Activated naive CD4-positive, alpha-beta T cell (primary cell): ENCODE measurements at places on chromosomes 6 and 20.

GRCh38 chr6:166156942-166157341, 10.7 kb downstream of the TBXT start:
- DNase-seq = no peak

GRCh38 chr6:99711925-99712324, 105.3 kb downstream of the PRDM13 start:
- DNase-seq = no peak

DNA sequence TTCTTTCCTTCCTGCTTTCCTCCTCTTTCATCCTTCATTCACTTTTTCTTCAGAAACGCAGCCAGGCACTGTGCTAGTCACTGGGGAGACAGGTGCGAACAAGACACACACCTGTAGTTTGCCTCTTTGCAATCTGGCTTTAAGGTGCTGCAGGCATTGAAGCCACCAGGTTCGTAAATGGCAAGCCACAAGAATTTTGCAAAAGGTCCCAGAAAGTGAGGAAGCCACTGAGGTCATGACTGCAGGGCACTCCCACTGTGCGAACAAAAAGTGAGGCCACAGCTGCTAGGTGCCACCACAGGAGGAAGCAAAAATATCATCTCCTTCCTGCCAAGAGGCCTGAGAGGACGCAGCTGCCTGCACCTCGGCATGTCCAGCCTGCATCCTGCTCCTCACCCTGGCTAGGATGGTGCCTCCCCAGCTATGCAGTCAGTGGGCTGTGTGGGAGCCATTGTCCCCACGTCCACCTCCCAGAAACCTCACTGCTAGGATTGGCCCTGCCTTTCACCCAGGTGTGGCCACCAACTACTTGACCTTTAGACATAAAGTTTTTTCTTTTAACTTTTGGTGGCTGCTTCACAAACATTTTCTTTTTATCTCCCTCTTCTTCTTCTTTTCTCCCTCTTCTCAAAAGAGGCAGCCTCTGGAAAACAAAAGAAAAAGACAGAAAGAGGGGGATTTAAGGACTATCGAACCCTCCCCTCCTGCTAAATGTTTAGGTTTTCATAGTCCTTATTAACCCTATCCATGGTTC, 230.8 kb downstream of the BCAS1 start:
- peak; percentile 24 for DNase-seq

DNA sequence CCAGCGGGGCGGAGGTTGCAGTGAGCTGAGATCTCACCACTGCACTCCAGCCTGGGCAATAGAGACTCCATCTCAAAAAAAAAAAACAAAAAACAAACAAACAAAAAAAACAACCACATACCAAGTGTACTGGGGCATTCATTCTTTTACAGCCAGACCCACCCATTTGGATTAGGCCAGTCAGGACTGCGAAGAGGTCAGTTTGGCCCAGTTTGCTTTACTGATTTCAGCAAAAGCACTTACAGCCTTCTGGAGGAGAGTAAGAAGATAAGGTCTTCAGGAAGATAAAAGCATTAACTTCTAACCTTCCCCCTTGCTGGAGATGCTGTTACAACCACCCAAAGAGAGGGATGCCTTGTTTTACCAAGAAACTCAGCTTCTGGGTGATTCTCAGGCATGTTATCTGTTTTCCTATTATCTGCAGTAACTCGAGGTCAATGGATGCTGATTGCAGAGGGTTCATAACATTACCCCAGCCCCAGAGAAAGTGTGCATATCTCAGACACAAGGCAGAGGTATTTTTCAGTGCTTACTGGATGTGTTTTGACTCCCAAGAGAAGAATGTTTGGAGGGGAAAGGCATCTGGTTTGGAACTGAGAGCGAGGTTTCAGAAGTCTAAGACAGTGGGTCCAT, 118.9 kb downstream of the RIN2 start:
- DNase-seq = no peak

GRCh38 chr6:162379757-162380409, 347.7 kb downstream of the PRKN start:
- no peak for DNase-seq

- DNase-seq = no peak
Measured at GRCh38 chr6:52454556-52454955, 34.4 kb downstream of the EFHC1 start.

DNA sequence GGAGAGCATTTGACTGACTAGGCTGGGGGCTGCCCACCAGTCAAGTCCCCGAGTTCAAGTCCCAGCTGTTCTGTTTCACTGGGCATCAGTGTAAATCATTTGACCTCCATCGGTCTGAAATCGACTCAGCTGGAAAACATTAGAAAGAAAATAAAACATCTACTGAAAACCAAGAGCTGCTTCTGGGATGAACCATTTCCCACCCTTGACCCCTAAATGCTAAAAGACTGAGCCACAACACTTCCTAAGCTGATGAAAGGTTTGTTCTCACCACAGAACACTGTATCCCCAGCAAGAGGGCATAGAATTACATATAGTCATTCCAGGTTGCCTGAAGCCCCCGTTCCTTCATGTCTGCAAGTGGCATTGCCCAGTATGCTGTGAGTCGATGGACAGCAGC, 237.0 kb upstream of the TAB2 start:
- DNase-seq = no peak

DNA sequence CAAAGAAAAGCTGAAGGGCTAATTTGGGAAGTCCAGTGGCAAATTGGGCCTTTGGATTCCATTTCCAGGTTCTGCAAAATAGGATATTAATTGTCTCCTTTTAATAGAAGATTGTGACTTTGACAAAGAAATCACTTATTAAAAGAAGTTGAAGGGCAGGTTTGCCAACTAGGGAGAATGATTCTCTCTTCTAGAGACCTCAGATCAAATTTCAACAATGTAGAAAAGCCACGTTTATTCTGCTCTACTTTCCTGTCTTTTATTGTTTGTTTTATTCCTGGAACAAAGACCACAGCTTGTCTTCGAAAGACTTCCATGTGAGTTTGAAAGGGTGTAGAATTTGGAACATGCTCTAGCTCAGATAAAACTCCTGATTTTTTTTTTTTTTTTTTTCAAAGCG, 65.5 kb upstream of the PRL start:
- no peak for DNase-seq

GRCh38 chr6:152462716-152463115, 174.4 kb downstream of the SYNE1 start:
- DNase-seq = no peak
